Mesothelial cell of epicardium (in vitro differentiated cells): ENCODE measurements at places on chromosomes 2 and 18.

GRCh38 chr2:199814101-199814816 is 36.7 kb downstream of the FTCDNL1 start:
- H3K4me1 ChIP-seq, result peaks cover 3% of the 10 kb centered on the region
- no peaks in the 10 kb centered on the region for H3K36me3 ChIP-seq
- no peak overlapping the region for H3K27ac ChIP-seq
- H3K4me3 ChIP-seq, result no peak overlapping the region

DNA sequence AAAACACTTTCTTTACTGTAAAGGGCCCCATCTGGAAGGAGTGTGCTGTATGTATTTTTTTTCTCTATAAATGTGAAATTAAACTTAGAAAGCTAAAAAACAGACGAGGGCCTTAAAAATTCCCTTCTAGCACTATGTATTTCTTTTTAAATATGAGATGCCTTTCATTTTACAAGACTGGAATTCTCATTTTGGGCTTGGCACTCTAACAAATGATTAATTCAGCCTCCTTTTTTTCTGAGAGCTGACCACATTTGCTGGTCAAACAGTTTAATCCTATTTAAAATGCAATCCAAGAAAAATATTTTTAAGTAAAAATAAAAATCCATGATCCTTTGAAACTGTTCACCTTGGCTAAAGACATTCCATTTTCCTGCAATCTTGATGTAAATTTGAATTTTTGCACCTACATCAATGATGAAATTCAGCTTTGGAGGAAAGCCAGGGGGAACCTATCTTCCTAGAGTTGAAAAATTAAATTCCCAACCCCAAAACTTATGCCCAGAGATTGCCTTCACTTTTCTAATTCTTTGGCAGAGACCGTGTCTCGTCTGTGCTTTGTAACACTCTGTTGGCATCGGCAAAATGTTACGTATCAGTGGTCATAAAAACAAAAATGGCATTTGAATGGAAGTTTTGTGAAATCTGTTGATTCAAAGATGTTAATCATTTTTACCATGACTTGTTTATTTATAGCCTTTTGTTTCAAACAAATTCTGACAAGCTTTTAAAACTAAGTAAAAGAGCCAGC is 284.5 kb downstream of the ZNF521 start:
- no peak overlapping the region for H3K27ac ChIP-seq
- DNase-seq, result no peak
- H3K4me3 ChIP-seq, result no peak overlapping the region
- H3K27me3 ChIP-seq, result no peaks in the 10 kb centered on the region
- H3K36me3 ChIP-seq, result no peaks in the 10 kb centered on the region
- peaks cover 7% of the 10 kb centered on the region for H3K4me1 ChIP-seq

DNA sequence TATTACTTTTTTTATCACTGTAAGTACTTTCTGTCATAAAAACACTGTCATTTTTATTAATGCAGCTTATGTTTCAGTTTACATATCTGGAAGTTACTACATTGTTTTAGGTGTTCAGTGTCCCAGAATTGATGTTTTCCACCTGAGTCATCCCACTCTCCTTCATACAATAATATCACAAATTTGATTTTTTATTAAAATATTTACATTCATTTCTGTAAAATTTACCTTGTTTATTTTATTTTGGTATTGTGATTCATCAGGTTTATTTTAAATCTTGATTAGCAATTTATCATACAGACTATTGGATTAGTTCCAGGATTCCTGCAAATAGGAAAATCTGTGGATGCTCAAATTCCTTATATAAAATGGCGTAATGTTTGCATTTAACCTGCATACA is 1662.9 kb downstream of the SUCLG1 start:
- H3K27ac ChIP-seq, result no peak overlapping the region
- no peaks in the 10 kb centered on the region for H3K27me3 ChIP-seq
- no peak overlapping the region for H3K4me3 ChIP-seq
- H3K4me1 ChIP-seq, result peaks cover 4% of the 10 kb centered on the region

DNA sequence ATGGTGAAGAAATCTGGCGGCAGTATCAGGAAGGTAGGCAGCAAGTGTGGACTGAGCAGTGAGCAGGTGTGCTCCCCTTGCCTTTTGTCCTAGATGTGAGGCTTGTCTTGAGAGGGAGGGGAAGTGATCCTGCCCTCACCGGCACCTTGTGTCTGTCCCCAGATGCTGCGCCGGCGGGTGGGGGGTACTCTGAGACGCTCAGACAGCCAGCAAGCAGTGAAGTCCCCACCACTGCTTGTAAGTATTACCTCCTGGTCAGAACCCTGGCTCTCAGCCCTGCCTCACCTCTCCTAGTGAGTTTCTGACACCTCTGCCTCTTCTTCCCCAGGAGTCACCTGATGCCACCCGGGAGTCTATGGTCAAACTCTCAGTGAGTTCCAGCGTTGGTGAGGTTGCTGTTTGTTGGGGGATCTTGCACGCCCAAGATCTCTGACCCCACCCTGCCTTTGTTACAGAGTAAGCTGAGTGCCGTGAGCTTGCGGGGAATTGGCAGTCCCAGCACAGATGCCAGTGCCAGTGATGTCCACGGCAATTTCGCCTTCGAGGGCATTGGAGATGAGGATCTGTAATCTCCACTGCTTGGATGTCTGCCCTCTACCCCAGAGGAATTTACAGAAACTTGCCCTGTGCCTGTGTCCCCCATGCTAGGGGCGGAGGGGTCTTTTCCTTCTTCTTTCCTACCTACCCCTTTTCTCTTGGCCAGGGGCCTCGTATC is 4.2 kb downstream of the ZNF513 start:
- H3K36me3 ChIP-seq, result peaks cover 20% of the 10 kb centered on the region
- DNase-seq, result no peak
- no peak overlapping the region for H3K4me3 ChIP-seq
- H3K27ac ChIP-seq, result no peak overlapping the region

GRCh38 chr2:20130821-20131645 is 79.6 kb upstream of the LAPTM4A start:
- H3K27ac ChIP-seq, result peak overlapping the region; percentile 10
- no peaks in the 10 kb centered on the region for H3K27me3 ChIP-seq
- no peak overlapping the region for H3K4me3 ChIP-seq
- DNase-seq, result no peak
- peaks cover 24% of the 10 kb centered on the region for H3K4me1 ChIP-seq

DNA sequence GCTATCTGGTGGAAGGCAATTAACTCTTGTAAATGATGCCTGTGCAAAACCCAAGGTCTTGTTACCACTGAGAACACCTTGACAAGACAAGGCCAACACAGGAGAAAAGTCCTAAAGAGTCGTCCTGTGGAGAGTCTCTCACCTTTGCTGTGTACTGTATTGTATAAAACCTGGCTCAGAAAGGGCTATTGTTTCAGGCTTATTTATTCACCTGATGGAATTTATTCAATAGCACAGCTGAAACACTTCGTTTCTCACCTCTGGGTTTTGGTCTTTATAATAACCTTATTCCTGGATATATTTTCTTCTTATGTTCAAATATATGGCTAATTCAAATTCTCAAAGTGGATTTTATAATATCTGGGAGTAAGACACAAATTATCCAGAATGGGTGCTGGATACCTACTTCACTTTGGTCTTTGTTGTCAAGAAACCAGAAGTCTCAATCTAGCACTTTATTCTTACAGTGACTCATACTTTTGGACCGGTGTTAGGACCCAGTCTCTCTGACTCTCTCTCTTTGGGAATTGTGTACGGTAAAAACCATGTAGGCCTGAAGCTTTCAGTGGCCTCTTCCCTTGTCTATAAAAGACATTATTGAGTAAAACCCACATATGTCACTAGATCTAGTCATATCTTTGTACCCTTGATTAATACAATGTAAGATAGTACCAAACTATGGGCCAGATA is 16.1 kb upstream of the STAT4 start:
- peaks cover 16% of the 10 kb centered on the region for H3K27me3 ChIP-seq
- no peaks in the 10 kb centered on the region for H3K36me3 ChIP-seq
- no peak overlapping the region for H3K27ac ChIP-seq
- H3K4me1 ChIP-seq, result peaks cover 45% of the 10 kb centered on the region
